ENCODE measurements at places on chromosomes 13 and 19.

- no peak for DNase-seq
These were observed 115.3 kb downstream of the LRCH1 start for GRCh38 chr13:46668302-46668720.

DNA sequence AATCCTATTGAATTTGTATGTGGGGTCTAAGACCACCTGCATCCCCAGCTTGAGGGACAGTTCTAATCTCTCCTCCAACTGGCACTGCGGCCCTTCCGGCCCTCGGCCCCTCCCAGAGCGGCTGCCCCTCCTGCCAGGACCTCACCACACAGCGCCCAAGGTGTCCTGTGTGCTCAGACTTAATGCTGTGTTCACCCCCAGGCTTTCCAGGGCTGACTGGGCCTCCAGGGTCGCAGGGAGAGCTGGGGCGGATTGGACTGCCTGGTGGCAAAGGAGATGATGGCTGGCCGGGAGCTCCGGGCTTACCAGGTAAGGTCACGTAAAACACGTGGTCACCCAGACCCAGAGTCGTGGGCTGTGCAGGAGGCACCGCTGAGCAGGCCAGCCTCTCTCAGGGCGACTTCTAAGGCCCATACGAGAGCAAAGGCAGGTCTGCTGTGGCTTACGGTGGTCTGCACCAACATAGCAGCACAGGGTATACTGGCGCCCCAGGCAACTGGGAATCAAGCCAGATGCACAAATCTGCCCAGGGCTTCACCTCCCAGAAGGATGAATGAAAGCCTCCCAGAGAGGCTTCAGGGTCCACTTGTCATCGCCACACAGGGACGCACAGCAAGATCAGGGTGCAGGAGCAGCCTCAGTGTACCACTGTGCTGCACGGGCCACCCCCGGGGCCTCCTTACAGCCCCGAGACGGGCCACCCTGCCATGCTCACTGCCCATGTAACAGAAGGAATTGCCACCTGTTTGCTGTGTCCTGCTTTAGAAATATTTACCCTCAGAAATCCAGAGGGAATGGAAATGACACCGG is 69.4 kb downstream of the RAB20 start:
- no peak for DNase-seq

DNA sequence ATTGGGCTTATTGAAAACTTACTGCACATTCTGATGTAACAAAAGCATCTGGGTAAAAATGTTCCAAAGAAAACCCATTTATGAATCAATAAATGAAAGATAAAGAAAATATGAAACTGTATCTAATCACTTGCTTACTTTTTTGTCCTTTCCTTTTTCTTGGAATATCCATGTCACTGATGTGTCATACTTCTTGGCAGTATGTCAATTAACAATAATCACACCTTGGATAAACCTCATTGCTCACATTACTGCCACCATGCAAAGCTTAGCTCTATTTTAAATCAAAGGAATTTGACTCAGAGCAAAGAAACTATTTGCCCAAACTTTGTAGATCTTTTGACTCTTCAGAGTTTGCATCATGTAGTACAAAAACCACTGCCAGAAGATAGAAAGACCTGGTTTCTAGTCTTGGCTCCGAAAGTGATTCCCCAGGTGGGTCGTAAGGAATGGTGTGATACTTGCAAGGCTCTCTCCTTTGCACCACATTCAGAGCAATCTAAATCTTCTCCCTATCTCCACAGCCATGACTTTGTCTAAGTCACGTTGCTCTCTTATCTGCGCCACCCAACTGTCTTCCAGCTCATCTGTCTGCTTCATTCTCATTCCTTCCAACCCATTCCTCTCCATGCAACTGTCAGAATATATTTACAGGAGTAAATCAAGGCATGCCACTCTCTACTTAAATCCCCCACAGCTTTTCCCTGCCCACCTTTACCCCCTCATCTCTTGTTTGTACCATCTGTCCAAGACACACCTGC is 311.9 kb downstream of the COG6 start:
- no peak for DNase-seq

DNA sequence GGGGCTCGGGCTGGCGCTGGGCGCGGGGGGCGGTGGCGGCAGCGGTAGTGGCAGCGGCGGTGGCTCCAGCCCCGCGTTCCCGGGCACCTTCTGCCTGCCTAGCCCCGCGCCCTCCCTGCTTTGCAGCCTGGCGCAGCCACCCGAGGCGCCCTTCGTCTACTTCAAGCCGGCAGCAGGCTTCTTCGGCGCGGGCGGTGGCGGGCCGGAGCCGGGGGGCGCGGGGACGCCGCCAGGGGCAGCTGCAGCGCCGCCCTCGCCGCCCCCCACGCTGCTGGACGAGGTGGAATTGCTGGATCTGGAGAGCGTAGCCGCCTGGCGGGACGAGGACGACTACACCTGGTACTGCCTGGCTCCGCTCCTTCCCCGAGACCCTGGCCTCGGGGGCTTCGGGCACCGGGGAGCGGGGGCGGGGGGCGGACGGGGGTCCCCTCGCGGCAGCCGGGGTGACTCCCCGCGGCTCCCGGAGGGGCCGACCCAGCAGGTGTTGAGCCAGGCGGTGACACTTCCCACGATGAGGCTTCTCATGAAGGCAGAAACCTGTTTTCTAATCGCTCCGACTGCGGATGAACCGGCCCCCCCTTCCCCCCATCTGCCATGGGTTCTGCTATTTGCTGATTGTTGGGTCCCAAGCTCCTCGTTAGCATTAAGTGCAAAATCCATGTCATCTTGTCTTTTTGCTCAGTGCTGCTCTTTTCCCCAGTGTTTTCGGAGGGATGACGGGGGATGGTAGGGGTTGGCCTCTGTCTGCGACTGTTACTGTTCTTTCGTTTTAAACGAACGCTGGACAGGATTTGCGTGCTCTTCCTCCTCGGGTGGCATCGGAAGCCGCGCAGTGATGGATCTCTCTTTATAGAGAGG is 943 bp downstream of the SLAIN1 start:
- peak; percentile 26 for DNase-seq

- no peak for DNase-seq
These were observed 39.3 kb downstream of the ABCC4 start for GRCh38 chr13:95261956-95262355.

DNA sequence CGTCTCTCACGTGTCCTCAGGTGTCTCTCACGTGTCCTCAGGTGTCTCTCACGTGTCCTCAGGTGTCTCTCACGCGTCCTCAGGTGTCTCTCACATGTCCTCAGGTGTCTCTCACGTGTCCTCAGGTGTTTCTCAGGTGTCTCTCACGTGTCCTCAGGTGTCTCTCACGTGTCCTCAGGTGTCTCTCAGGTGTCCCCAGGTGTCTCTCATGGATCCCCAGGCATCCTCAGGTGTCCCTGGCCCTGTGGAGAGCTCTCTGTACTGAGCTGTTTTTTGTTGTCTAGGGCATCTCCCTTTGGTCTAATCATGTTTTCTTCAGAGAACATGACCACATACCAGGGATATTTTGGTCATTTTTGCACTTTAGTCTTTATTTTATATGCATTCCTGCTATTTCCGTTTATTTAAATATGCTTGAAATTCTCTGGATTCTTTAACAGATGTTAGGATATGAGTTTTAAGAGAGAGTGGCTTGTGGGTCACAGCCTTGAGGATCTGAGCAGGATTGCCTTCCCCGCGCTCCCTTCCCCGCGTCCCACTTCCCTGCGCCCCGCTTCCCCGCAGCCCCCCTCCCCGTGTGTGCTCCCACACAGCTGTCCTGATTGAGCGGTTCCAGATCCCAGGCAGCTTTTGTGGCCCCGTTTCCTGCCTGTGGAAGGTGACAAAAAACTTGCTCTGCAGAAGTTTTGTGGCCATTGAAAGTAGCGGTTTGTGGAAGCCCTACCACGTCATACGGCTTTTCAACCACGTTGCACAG is 31.9 kb downstream of the ATP4B start:
- no peak for DNase-seq
